Activated T-helper 1 cell treated with anti-CD3 and anti-CD28 coated beads, Interleukin-2, amount 50 U/mL, for 16 hours (primary cell): ENCODE measurements at places on chromosomes 5 and 9.
A peak's percentile ranks its signal among the peaks of the same experiment; 100 is the strongest.

DNA sequence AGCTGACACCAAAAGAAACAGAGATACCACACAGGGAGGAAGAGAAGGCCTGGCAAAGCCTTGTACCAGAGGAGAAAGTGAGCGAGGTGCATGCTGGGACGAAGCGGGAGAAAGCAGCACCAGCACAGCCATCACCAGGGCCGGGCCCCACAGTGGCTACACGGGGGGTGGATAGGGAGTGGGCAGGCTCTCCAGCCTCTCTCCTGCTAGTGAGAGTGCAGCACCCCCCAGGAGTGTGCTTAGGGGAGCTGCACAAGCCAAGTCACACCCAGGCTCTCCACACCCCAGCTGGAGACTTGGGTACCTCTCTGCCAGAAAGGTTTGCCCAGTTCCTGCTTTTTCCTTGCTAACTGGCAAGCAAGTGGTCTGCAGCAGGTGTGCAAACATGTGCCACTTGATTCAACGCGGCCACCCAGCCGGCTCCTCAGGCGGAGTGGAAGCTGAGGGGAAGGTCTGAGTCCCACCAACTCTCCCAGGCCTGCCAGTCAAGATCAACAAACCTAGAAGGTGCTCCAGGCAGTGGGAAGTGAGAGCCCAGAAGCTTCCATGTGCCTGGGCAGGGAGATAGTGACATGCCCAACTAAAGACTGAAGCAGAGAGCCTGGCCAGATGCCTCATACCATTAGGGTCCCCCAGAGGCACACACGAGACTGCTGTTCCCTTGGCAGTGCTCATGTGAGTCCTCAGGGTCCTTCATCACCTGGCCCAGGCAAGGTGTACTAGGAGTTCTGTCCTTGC lies 39.9 kb downstream of the BICD2 start:
- DNase-seq: peak; percentile 1

DNA sequence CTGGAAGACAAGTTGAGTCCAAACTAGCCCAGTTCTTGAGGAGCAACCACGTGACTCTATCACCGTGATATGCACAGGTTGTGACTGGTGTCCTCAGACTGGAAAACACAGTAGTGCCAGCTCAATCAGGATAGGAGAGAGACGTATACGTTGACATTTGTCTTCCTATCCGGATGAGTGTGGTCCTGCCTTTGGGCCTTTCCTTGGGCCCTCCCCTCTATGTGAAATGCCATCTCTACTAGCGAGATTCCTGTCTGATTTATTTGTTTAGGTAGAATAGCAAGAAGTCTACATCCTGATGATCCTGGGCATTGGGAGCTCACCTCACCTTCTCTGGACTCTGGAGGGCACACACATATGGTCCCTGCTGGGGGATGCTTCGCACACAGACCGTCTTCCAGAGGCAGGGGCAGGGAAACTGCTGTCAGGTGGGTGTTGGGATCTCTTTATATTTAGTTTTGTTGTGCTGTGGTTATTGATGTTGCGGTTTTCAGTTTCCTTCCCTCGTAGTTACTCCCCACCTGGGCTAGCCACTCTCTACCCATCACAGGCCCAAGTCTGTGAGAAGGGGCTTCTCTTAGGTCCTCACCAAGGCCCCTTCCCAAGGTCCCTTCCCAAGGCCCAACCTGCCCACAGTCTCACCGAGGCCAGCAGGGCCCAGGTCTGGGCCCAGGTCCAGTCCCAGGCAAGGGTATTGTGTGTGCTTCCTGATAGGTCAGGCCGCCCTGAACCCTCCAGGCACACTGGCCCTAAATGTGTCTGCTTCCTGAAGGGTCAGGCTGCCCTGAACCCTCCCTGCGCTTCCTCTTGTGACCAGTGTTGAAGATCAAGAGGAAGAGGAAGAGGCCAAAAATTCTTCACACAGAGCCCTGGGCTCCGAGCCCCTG lies 19.0 kb upstream of the SPINK4 start:
- no peak for DNase-seq

GRCh38 chr5:33531824-33532223 lies 91.1 kb downstream of the TARS1 start:
- DNase-seq: no peak

GRCh38 chr9:136011703-136012496 lies 50.7 kb upstream of the UBAC1 start:
- DNase-seq: no peak

DNA sequence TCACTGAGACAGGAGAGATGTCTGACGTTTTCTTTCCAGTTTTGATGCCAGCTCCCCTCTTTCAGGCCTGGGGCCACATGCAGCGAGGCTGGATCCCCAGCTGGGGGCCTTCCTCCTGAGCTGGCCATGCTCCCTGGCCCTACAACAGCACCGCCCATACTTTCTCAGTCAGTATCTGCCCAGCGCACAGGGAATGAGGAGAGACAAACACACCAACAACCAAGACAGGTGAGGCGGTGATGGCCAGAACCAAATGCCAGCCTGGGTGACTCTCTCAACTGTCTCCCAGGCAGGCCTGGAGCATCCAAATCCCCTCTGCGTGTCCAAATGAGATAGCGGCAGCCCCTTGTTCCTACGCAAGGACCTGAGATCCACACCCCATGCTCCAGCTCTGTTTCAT lies 109.6 kb downstream of the ROR2 start:
- no peak for DNase-seq

- DNase-seq: no peak
These were observed 100.6 kb downstream of the LIFR start for GRCh38 chr5:38455796-38456330.

DNA sequence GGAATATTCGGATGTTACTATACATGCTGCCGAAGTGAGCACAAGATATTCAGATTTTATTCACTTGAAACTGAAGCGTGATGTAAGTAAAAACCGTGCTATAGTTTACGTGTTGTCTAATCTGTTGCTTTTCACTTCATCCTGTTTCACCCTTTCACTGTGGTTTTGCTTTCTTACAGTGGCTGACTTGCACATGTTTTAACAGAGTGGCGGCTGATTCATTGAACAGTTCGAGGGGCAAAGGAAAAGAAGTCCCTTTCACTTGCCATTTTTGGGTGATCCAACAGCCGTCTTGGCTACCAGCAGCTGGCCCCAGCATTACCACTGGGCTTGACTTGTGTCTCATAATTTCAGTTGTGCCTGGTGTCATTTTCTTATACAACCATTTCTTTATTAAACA lies 134.0 kb downstream of the IRX1 start:
- no peak for DNase-seq

DNA sequence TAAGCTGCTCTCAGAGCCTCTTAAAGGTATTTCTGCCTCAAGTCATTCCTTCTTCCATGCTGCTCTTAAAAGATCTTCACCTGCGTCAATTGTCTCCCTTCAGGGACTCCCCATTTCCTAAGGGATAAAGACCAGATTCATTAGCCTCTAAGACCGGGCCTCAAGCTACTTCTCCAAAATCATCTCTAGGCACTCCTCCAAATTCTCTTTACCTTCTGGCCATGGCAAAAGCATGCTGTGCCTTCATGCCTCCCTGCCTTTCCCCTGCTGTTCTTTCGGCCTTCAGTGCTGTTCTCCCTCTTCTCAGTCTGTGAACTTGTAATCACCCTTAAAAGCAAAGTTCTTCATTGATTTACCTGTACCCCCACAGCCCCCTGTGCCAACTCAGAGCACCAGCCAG lies 4.4 kb downstream of the TMOD1 start:
- no peak for DNase-seq

DNA sequence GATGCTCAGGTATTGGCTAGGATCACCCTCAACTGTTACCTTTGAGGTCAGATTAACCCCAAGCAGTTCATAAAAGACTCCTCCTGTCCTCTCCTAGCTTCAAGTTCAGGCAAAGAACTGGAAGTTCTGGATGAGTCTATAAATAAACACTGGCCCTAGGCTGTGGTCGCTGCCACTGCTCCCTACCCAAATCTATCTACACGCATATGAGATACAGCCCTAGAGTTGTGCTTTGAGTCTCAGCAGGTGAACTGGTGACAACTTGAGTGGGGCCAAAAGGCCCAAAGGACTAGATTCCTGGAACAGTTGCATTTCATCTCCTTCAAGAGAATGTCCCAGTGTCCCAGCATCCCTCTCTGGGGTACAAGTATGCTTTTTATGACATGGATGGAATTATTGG lies 62.6 kb downstream of the SAXO1 start:
- DNase-seq: no peak

DNA sequence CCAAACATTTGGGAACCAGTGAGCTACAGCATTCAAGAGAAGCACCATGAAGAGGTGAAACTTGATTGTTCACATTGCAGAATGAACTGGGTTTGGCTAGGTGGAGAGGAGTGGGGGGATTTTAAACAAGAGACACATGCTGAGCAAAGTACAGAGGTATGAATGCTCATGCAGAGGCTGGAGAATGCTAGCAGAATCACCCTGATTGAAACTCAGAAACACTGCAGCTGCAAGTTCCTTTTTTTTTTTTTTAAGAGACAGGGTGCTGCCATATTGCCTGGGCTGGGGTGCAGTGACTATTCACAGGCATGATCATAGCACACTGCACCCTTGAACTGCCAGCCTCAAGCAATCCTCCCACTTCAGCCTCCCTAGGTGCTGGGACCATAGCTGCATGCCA lies 35.1 kb downstream of the DENND1A start:
- no peak for DNase-seq

- no peak for DNase-seq
These were observed 13.0 kb downstream of the BHMT start for GRCh38 chr5:79124607-79125006.

DNA sequence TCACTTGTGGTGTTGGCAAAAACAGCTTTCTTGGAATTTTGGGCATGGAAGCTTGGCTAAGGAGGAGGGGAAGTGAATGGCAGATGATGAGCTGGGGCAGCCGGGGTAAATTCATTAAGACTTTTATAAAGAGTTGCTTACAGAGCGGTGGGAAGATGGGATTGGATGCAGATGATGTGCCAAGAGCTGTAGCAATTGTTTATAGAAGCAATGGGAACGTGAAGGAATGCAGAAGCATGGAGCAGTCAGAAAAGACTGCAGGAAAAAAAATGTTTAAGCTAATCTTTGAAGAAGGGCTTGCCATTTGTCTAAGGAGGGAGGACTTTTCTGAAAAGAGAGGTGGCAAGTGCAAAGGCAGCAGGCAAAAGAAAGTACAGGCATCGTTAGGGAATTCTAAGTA lies 86.6 kb upstream of the SHISAL2B start:
- DNase-seq: no peak

- DNase-seq: no peak
These were observed 292.4 kb upstream of the ACO1 start for GRCh38 chr9:32092031-32092430.

GRCh38 chr5:58925627-58926540 lies 343.0 kb downstream of the RAB3C start:
- no peak for DNase-seq

GRCh38 chr9:137428841-137429545 lies 5.8 kb downstream of the NOXA1 start:
- DNase-seq: no peak

GRCh38 chr9:115050002-115050490 lies 67.9 kb downstream of the TNC start:
- no peak for DNase-seq

GRCh38 chr5:128736553-128736952 lies 198.5 kb upstream of the FBN2 start:
- no peak for DNase-seq

- DNase-seq: peak; percentile 49
These were observed at the start of gene ZNF483 for GRCh38 chr9:111525056-111525977. Gene ZNF483 (plus strand): TSS chr9:111525179. CDS start chr9:111527396, 2,217 bp downstream.

GRCh38 chr5:171152382-171152781 lies 156.7 kb upstream of the TLX3 start:
- no peak for DNase-seq

- no peak for DNase-seq
These were observed 170.9 kb downstream of the PALM2AKAP2 start for GRCh38 chr9:109950710-109951443.

DNA sequence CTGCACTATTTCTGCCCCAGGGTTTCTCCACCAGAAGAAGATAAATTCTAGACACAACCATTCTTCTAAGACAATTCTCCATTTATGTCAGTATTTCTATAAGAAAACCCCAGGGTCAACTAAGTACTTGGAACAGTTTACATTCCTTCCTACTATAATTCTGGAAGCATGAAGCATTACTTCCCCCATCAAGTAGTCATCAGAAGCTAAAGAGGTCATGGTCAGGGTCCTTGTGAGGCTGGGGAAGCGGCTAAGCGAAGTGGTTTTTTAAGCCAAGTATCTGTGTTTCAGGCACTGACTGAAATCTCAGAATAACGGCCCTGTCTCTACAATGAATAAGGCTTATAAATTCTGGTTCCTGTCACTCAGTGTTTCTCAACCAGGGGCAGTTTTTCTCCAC lies 197.8 kb downstream of the GLIS3 start:
- no peak for DNase-seq

GRCh38 chr5:142120247-142120935 lies 11.8 kb downstream of the NDFIP1 start:
- DNase-seq: no peak

DNA sequence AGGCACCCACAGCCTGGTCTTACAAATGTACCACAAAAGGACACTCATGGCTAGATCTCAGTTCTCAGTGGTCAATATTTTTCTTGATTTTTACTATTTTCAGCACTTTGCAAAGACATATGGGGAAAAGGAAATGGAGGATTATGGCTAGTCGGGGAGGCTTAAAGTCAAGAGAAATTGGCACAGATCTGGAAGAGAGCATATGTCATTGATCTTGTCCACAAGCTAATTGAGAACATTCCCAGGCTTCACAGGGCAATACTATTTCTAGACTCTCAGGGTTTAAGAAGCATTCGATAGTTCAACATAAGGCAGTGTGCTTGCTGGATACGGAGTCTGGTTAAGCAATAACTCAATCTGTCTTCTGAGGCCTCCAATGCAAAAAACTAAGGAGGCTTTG lies 285.8 kb downstream of the ZNF608 start:
- DNase-seq: no peak

DNA sequence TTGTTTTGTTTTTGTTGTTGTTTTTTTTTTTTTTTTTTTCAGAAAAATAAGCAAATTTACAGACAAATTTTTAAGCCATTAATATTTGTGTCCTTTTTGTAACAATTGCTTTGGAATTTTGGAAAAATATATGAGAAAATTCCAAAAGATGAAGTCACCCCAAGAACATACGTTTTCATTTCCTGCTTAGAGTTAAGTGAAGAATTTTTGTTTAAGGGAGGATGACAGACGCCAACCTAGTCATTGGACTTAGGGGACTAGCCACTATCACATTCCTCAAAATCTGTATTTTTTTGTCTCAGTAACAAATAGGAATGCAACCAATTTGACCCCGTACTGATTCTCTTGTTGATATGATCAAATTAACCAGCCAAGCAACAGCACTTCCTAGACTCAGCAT lies 433.9 kb upstream of the SLC30A5 start:
- DNase-seq: no peak

DNA sequence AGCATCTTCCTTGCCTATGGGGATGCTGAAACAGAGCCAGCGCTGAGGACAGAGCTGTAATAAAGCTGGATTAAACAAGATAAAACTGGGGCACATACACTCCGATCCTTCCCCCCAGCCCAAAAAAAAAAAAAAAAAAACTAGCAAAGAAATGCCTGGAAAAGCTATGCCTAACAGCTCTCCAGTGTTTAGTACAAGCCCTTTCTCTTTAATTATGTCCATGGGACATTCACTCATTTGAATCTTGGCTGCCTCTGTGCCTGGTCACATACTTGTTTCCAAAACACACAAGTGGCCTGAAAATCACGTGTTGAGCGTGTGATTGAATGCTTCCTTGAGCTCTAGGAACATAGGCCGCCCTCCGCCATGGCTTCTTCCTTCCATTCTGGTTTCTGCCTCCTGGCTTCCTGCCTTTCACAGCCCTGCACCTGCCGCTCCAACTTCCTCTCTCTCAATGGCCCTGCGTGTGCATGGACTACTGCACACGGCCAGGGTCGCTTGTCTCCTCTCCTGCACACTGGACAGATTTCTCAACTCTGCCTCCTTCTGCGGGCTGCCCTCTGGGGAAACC lies 111.0 kb upstream of the RETREG1 start:
- DNase-seq: no peak
